Fibroblast of skin of right biceps (primary cell): ENCODE measurements at places on chromosomes 1 and 21.

DNA sequence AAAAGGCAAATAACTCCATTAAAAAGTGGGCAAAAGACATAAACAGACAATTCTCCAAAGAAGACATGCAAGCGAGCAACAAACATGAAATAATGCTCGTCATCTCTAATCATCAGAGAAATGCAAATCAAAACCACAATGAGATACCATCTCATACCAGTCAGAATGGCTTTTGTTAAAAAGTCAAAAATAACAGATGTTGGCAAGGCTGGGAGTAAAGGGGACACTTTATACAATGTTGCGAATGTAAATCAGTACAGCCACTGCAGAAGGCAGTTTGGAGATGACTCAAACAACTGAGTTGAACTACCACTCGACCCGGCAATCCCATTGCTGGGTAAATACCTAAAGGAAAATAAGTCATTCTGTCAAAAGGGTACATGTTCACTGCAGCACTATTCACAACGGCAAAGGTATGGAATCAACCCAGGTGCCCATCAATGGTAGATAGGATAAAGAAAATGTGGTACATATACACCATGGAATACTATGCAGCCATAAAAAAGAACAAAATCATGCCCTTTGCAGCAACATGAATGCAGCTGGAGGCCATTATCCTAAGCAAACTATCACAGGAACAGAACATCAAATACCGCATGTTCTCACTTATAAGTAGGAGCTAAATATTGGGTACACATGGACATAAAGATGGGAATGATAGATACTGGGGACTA, 25.9 kb downstream of the TSPAN2 start:
- no peak for DNase-seq

GRCh38 chr1:2208309-2209239, 14.0 kb upstream of the FAAP20 start:
- DNase-seq = peak; percentile 80

- DNase-seq = no peak
These were observed 155.9 kb upstream of the L1TD1 start for GRCh38 chr1:62038594-62039284.

GRCh38 chr1:90717665-90718410, 736 bp upstream of the BARHL2 start:
- DNase-seq = peak; percentile 29

DNA sequence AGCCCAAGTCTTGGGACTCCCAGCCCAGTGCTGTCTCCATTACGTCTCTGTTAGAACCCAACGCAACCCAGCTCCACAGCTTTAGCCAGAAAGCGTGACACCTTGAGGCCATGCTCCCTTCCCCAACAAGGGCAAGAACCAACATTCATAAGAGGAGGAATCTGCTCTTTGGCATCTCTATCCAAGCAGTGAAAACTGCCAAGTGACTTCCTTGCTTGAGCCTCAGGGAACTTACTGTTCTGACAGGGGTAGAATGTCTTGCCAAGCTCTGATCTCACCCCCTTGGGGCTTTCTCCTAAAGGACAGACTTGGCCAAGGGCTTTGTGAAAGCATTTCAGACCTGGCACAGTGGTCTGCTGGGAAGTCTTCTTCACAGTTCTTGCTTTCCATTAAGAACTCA, 56.6 kb downstream of the SYT6 start:
- DNase-seq = no peak

- DNase-seq = no peak
These were observed 106.4 kb downstream of the NEK7 start for GRCh38 chr1:198263186-198263585.

- peak; percentile 66 for DNase-seq
These were observed 801 bp downstream of the TRAF5 start for GRCh38 chr1:211327346-211327921.

GRCh38 chr21:43347461-43348169, 79.3 kb downstream of the SIK1 start:
- DNase-seq = peak; percentile 63

GRCh38 chr1:30929944-30930525, 21.5 kb upstream of the SDC3 start:
- no peak for DNase-seq

DNA sequence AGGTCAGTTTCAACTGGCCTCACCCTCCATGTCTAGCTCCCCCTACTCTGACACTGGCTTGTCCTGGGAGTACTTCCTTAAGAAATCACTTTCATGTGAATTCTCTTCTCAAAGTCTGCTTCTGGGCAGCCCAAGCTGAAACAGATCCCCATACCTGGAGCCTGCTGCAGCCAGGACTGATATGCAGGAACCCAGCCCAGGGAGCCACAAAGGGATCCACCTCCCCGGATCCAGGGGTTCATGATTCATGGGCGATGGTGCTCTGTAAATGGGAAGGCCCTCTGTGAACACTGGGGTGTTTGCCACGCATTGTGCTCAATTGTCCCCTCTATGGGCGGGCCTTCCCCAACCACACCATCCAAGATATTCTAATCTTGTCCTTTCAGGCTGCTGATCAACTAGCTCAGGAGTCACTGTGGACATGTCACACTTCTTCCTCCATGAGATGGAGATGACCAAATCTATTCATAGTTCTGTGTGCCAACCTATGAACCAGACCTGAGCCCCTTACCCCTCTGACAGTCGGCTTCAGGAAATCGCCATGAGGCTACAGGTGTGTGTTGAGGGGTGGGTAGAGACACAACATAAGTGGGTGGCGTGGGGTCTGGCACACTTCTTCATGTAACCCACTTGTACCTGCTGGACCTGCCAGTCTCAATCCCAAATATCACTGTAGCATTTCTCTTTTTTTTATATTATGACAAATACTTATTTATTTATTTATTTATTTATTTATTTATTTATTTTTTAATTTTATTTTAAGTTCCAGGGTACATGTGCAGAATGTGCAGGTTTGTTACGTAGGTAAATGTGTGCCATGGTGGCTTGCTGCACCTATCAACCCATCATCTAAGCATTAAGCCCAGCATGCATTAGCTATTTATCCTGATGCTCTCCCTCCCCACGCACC, 41.8 kb downstream of the RUNX3 start:
- no peak for DNase-seq

GRCh38 chr1:96968541-96968940, 247.0 kb downstream of the PTBP2 start:
- DNase-seq = no peak

DNA sequence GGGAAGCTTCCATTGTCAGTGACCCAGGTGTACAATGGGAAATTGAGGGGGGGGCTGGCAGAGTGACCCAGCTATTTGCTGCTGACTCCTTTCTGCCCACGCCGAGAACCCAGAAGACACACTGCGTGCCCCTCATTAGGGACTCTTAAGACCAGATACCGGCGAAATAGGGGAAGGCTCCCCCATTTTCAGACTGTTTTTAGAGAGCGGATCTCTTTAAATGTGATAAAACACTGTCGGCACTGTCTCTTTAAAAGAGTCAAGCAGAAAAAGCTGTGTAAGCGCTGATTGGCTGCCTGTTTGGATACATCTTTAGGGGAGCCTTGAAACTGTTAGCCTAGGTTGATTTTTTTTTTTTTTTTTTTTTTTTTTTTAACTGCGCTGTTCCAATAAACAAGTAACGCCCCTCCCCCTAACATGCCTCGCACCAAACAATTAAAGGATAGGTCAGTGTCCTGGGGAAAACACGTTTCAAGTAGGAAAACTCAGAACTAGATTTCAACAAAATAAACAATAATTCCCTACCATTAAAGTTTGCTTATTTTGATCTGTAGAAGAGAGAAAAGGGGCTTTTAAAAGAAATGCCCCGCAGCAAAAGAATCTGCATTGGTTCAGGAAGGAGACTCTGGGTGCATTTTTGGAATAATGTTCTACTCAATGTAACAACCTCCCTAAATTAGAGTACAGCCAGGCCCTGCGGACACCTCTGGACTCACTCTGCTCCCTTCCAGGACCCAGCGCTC, 1.4 kb upstream of the SSBP3 start:
- peak; percentile 94 for DNase-seq

GRCh38 chr1:51070640-51071039, 31.4 kb upstream of the C1orf185 start:
- peak; percentile 72 for DNase-seq

GRCh38 chr1:20483833-20484518, 2.0 kb downstream of the CAMK2N1 start:
- DNase-seq = peak; percentile 15

- peak; percentile 98 for DNase-seq
These were observed 14.4 kb upstream of the ERVH48-1 start for GRCh38 chr21:42939582-42940413.

- peak; percentile 71 for DNase-seq
These were observed 6.0 kb downstream of the CADM3 start for GRCh38 chr1:159177272-159177907.

- no peak for DNase-seq
These were observed 67.5 kb downstream of the SDC3 start for GRCh38 chr1:30840904-30841598.

DNA sequence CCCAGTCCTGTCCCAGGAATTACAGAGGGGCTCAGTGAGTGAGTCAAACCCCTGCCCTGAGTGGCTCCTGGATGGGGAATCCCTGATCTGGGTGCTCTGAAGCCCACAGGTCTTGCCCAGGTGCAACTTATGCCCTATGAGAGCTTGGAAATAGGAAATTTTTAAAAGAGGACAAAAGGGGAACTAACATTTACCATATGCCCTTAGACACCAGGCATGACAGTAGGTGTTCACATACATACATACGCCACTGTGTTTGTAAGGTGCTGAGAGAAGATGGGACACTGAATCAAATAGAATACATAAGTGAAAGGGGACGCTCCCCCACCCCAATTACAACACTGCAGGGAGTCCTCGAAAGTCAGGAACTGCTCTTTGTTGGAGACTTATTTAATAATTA, 1.4 kb downstream of the CFAP45 start:
- no peak for DNase-seq

DNA sequence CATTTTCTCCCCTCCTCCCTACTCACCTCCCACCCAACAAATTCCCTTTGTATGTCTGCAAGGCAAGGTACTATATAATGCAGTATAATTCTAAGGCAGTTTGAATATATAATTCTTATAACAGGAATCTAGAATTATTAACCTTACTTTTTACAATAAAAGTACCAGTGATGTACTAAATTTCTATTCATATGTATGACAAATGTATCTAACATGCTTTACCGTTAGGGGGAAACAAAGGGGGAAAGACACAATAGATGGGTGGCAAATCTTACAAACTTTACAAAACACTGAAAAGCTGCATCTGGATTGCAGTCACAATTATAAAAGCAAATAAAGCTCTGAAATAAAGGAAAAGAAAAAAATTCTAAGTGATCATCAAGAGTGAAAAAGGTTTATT, 2.3 kb downstream of the PIK3R3 start:
- DNase-seq = no peak

DNA sequence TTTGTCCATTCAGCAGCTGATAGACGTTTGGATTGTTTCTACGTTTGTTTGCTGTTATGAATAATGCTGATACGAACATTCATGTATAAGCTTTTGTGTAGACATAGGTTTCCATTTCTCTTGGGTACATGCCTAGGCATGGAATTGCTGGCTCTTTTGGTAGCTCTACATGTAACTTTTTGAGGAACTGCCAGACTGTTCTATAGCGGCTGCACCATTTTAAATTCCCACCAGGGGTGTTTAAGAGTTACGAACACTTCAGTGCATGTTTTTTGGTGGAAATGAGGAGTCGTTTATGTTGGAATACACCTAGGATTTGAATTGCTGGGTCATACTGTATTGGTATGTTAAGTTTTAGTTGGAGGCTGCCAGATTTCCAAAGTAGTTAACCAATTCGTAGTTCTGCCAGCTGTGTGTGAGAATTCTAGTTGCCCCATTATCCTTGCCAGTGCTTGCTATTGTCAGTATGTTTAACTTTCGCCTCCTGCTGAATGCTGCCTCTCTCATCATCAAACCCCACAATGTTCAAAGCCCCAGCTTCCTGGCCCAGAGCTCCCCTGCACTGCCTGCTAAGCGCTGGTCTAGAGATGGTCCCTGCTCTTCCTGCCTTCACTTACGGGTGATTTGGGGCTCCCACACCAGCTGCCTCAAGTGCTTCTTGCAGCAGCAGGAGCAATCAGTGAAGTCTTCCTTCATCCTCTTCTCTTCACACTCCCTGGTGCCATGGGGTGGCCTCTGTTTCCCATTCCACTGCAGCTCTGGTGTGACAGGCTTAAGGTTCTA, 81.0 kb downstream of the MAN1C1 start:
- DNase-seq = no peak

DNA sequence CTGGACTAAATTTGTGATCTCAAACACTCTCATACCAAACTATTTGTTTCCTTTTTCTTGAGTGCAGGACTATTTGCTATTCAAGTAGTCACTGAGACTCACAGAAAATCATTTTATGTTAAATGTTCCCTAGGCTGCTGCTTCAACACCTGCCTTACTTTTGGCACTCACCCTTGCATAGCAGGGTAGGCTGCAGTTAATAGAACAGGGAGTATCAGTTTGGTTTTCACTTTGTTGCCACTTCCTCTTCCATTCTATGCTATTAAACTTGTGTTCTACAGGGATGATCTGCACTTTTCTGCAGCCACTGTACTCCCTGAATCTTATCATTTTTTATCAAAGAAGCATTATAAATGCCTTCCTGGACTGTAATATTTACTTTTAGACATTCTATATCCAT, 148.7 kb upstream of the PRMT6 start:
- no peak for DNase-seq

GRCh38 chr1:88736633-88737248, 52.7 kb downstream of the PKN2 start:
- DNase-seq = peak; percentile 49

GRCh38 chr1:84412316-84412942, 14.1 kb downstream of the DNASE2B start:
- peak; percentile 82 for DNase-seq

GRCh38 chr1:246121533-246121932, 385.5 kb downstream of the SMYD3 start:
- DNase-seq = no peak

DNA sequence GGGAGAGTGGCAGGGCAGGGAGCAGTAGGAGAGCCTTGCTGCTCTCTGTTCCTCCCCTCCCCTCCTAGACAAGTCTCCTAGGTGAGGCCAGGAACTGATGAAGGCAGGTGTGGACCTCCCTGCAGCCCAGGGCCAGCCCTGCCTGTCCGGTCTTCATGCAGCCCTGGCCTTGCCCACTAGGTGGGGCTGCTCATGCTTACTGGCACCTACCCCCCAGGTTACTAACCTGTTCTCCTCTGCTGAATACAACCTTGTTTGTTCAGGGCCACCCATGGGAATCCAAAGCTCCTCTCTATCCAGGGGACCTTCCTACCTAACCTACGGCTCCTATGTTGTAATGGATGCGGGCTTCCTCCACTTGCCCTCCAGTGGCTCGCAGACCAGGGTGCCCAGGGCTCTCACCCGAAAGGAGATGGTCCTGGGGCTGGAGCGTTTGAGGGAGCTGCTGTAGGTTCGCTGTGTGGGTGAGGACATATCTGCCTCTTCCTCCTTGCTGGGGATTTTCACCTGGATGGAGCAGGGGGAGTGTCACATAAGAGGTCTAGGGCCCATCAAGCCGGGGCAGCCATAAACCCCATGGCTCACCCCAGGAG, 7.9 kb upstream of the TNNT2 start:
- peak; percentile 21 for DNase-seq

GRCh38 chr1:236733653-236734052, 47.4 kb downstream of the ACTN2 start:
- no peak for DNase-seq

DNA sequence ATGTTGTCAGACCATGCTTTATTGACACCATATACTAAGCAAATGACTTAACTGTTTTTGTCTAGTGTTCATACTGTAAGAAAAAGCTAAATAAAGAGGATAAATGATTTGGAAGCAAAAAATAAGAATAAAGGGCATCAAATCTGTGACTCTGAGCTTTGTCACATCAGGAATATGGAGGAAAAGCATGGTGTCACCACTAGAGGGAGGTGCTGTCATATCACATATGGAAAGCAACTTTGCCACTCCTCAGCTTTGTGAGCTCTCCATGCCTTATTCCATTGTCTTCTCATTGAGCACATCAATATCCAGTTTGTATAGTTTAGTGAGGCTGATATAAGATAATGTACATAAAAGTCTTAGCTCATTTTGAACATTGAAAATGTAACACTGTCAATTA, 20.8 kb upstream of the GBP1 start:
- DNase-seq = no peak
